Stimulated activated effector memory CD8-positive, alpha-beta T cell treated with anti-CD3 and anti-CD28 coated beads, Interleukin-12 subunit alpha, Interleukin-12 subunit beta, amount 100 ng/mL, for 72 hours (primary cell): ENCODE measurements at places on chromosomes 4 and X.

DNA sequence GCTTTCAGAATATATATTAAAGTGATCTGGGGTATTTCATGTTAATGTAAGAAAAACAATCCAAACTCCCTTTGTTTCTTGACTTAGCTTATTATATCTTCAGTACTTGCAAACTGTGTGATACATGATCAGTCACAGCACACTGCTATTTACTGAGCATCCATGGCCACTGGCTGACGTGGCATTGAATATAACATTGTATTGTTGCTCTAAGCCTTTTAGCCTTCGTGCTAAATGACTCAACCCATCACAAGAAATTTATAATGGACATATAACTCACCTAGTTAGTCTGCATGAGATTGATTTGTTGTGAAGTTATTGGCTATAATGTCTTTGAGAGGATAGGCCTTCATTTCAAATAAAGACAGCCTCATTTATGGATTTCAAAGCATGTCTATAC lies 642.6 kb downstream of the IL1RAPL1 start:
- DNase-seq, result no peak

GRCh38 chrX:63746278-63746677 lies 38.7 kb downstream of the ARHGEF9 start:
- DNase-seq, result peak; percentile 52

GRCh38 chr4:14249226-14249625 lies 621.7 kb upstream of the BOD1L1 start:
- no peak for DNase-seq

DNA sequence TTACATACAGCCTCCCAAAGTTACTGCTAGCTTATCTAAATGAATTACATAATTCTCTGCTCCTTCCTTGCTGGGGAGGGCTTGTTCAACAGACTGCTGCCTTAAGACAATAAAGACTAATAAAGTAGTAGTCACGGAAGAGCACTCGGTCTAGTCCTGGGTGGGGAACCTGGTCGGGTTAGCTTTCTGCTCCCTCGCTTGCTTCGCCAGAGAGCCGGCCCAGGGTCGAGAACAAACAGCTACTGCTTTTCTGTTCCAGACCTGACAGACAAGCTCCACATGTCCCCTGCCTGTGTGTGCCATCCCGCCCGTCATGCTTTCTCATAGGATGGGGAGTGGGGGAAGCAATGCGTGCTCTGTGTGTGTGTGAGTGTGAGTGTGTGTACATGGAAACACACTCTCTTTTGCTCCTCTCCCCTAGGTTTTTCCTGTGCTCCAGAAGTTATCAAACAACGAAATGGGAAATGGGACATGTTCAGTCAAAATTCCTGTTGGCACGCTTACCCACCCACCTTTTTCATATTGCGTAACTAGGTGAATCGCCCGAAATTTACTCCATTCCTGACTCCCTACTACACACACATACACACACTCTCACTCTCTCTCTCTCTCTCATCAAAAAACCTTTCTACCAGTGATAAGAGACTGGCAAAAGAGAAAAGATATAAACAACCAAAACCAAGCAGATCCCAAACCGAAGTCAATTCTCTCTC lies 1.3 kb downstream of the NPY1R start:
- no peak for DNase-seq

- no peak for DNase-seq
Observed at GRCh38 chr4:99202094-99202493, 17.0 kb downstream of the ADH6 start.

GRCh38 chrX:11399489-11400094 lies 106.4 kb downstream of the AMELX start:
- no peak for DNase-seq

- DNase-seq, result no peak
Observed at GRCh38 chr4:152605031-152605430, 69.1 kb upstream of the FBXW7 start.

DNA sequence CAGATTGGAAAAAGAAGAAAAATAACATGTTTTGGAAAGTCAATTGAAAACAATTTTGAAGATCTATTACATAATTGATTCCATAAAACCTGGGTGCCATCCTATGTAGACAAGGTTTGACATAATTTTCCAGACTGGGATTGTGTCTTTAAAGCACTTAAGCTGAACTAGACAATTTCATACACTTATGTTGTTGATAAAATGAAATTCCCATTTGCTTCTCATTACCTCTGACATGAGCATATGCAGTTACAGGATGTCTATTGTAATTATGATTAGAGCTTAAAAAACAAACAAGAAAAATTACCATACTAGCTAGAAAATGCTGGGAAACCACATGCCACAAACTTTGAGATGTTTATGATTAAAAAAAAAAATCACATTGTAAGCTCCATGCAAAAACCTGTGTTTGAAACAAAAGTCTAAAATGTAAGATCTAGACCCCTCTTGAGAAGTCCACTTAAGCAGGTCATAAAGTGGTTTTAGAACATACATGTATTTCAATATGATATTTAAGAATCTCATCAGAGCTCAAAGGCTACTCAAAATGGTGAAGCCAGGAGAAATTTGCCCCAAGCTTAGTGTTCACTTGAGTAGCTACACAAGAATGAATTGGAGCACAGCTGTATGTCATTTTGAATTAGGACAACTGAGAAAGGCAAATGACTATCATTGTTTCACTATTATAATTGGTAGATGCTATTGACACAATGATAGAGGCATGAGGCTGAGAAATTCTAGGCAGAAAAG lies 181.1 kb upstream of the PABPC4L start:
- no peak for DNase-seq

GRCh38 chrX:142994988-142995387 lies 30.7 kb upstream of the SPANXN4 start:
- no peak for DNase-seq

DNA sequence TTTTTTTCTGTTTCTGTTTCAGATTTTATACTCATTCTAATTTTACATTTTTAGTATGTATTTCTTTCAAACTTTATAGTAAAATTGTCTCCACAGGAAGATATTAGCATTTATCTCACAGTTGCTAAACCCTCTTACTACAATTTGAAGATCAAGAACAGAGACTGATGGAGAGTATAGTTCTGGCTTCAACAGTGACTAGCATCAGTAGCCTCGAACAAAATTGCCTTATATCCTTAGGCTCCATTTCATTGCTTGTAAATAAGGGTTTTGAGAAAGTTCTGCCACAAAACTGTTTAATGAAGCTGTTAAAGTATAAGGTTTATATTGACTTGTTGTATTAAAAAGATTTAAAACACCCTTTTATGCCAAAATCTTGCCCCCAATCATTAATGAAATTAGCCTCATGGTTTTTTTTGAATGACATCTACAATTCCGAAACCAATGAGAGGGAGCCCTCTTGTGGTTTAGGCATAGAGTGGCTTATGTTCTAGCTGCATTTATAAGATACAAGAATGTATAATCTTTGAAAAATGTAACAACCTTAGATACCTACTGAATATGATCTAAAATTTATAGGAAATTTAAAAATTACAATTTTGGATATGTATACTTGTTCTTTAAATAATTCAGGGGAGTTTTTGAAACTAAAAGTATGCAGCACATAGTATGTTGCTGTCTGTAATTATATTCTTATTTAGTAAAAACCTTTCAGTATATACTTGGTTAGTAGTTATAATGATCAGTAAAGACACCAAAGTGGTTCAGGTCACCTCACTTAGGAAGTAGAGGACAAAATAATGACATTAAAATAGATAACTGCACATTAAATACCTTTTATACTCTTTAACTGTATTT lies 109.8 kb upstream of the HPGD start:
- DNase-seq, result no peak

DNA sequence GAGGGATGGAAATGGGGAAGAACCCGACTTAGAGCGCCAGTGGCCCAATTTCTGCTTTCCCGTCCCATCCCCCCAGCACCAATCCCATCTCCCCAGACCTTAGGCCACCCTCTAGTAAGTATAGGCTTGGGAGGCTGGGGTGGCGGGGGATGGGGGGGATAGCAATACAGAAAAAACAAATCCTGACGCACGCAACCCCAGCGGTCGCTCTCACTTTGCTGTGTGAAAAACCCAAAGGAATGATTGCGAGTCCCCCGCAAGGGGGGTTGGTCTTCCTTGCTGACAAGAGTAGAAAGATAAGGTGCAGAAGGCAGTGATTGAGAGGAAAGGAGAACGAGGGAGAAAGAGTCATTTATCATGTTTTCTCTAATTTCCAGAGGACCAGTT lies 863 bp downstream of the CPE start:
- DNase-seq, result no peak

DNA sequence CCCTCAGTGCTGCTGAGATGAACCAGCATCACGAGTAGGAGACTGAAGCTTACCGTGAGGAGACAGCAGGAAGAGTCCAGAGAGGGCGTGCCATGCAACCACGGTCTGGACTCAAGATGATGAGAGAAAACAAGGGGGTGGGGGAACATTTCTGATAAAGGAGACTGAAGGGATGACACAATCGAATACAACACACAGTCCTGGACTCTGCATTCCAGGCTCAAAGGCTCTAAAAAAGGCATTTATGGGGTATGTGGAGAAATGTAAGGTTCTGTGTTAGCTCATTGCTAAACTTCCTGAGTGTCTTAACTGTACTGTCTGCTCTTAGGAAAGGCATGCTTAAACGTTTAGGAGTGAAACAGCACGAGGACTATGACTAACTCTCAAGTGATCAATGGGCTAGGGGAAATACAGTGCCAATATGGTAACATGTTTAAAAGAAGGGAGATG lies 20.6 kb upstream of the IRAK1 start:
- DNase-seq, result no peak

GRCh38 chr4:106738121-106738520 lies 298.0 kb downstream of the DKK2 start:
- DNase-seq, result no peak
